ENCODE measurements at places on chromosomes 16 and 17.
A peak's percentile ranks its signal among the peaks of the same experiment; 100 is the strongest.

DNA sequence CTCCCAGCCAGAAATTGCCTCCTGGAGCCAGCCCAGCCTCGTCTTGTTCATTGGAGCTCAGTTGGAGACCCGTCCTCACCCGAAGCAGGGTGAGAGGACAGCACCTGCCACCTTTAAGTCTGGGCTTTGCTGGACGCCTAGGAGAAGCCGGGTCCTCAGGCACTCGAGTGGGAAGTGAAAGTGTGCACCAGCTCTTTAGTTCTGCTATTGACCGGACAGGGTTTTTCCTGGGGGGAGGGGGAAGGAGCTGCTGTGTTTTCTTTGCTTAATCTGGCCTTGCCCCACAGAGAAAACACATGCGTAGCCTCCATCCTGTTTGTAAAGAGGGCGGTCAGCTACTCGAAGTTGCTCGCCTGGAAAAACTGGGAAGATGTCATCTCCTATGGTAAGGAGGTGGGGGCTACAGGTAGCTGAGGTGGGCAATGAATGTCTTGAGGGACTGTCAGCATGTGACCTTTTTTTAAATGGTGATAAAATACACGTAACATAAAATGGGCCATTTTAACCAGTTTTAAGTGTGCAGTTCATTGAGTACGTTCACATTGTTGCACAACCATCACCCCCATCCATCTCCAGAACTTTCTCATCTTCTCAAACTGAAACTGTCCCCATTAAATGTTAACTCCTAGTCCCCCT is 34.4 kb downstream of the CMIP start:
- peak; percentile 55 for DNase-seq

GRCh38 chr16:1678500-1679098 is 520 bp downstream of the JPT2 start:
- no peak for DNase-seq

DNA sequence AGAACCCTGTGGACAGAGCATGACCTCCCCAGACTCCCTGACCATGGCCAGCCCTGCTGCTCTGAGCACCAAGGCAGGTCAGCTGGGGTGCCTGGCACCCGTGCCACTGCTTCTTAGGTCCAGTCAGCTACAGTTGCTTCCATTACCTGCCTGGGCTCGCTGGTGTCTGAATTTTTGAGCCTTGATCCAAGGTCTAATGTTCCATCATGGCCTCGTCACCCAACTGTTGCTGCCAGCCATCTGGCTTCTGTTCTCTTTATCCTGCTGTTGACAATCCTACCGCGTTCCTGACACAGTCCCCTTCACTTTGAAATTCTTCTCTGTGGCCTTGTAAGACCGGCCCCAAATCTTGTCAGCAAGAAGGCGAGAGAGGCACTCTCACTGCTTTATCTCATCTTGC is 16.7 kb downstream of the GLYR1 start:
- DNase-seq, result no peak

DNA sequence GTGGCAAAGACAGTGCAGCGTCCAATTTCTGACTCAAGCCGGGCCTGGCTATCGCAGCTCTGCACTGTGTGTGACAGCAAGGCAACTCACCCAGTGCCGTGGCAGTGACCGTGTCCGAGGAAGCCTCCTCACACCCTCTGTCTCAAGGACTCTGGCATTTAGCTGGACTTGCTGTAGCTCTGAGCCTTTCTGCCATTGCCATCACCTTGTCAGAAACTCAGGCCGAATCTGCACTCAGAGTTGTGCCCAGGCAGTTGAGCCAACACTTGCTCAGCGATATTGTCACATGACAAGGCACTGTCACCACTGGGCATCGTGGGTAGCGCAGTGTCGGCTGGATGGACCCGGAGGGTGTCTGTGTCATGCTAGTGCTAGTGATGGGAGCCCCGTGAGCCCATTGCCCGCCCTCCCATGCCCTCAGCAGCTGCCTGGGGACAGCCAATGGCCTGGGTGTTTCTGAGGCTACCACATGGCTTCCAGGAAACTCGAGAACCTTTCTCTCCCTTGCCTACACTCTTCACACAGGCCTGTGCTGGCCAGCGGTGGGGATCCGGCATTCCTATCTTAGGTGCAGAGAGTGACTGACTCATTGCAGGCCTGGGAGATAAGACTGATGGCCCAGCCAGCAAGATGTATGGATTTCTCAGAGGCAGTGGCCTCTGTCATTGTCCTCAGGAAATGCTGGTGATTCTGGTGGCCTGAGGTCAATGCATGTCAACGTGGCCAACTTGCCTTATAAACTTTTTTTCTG is 22.1 kb upstream of the STH start:
- DNase-seq, result no peak

DNA sequence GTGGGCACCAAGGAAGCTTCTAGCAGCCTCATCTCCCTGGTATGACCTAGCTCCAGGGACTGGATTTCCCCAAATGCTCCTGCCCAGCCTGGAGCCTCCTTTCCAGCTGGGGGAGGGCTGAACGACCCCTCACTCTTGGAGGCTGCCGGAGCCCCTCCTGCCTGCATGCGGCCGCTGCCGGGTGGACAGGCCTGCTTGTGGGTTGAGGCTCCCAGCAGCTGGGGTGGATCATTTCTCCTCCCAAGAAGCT is 213.6 kb downstream of the SEC14L1 start:
- DNase-seq, result no peak

DNA sequence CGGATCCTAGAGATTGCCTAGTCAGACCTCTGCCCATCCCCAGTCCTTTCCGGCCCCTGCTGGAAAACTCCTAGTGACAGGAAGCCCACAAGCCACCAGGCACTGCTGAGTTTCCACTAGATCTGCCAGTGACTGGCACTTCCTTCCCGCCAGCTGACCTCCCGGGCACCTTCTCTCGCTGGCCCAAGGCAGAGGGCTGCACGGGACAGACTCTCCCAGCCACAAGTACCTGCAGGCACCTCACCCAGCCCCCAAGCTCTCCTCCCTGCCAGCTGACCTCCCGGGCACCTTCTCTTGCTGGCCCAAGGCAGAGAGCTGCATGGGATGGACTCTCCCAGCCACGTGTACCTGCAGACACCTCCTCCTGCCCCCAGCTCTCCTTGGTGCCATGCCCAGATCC is 66.3 kb upstream of the DOC2B start:
- DNase-seq, result peak; percentile 81

All from lower leg skin (tissue), 4 donors.